ENCODE measurements at places on chromosomes 5 and 9.

DNA sequence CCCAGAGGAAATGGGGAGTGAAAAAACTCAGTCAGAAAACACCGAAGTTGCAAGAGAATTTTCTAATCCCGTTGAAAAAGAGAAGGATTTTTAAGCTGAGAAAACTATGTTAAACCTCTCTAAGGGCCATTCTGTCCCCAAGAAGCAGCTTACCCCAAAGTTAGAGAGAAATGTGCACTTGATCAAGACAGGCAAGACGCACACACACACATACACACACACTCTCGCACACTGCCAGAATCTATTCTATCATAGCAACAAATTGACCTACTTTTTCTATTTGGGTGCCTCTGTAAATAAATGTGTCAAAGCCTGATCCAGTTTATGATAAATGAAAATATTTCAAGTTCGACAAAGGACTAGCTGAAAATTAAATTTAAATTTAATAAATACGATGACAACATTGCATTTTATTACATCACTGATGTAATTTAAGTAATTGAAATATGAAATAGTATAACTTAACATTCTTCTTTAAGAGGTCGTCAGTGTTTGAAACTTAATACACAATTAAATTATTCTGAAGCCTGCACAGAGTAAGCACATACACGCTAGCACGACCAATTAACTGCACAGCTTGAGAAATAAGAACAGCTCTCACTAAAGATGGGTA, 5.9 kb downstream of the NFIL3 start:
- no peak for DNase-seq

DNA sequence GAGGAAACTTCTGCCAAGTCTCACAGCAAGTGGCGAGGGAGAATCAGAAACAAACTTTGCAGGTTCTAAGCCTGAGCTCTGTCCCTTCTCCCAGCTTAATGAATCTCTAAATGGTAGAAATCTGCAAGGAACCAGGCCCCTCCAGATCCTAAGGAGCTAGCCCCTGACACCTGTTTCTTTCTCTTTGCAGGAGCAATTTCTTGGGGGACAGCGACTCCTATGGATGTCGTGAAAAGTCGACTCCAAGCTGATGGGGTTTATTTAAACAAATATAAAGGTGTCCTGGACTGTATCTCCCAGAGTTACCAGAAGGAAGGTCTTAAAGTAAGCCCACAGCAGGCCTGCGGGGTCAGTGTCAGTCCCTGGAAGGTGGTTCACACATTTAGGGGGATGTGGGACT, 21.8 kb downstream of the IL9 start:
- DNase-seq, result no peak

DNA sequence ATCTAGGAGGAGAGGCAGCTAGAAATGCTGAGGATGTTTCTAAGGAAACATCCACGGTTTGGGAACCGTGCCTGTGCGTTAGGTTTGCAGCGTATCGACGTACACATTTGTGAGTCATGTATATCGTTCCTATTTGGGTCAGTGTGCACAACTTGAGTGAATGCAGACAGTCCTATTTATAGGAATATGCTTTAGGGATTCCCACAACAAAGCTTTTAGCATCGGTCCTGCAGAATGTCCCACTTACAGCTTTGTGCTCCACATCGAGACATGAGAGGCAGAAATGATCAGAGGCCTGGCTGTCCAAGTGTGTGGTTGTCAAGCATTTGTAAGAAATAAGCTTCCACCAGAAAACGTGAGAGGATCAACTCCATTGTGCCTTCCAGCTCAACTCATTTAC, 1282.7 kb upstream of the WWC1 start:
- DNase-seq, result no peak

DNA sequence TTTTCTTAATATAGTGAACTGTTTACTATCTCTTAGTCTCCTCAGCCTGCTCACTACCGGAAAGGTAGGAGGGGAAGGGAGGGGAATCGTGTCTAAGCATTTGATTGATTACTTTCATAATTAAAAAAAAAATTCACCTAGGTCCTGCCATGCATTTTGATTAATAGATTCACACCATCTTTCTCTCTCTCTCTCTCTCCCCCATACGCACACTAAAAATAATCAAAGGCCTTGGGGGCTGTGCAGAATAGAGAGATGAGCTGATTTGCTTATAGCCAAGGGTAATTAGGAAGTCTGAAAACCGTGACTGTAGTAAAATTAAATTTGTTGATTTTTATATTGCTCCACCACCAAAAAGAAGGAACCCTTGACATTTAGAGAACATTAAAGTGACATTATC, 49.6 kb downstream of the CD180 start:
- DNase-seq, result no peak

DNA sequence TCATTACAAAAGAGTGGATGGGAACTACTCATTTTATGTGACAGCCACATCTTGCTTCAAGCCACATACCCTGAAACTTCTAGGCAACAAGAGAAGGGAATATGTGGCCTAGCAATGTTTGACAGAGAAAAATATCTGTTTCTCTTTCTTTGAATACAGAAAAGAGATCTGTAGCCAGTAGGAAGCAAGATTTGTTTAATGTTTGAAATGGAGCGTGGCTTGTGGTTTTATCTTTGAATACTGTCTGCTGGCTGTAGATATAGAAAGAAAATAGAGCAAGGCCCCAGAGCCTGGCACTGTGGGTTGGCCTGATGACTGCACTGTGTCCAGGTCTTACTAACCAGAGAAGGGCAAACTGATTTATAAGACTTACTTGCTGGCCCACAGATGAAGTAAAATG, 133.8 kb downstream of the ARHGEF28 start:
- DNase-seq, result no peak

Data from keratinocyte (primary cell).